Activated CD4-positive, alpha-beta T cell treated with anti-CD3 and anti-CD28 coated beads, Interleukin-2, amount 50 U/mL, for 1 hour (primary cell): ENCODE measurements at places on chromosomes 1 and 21.

- DNase-seq = no peak
Observed at GRCh38 chr1:40076895-40077312, 20.1 kb downstream of the PPT1 start.

- no peak for DNase-seq
Observed at GRCh38 chr1:212629450-212630157, 21.0 kb downstream of the ATF3 start.

- no peak for DNase-seq
Observed at GRCh38 chr1:68384872-68385411, 64.8 kb downstream of the RPE65 start.

- DNase-seq = no peak
Observed at GRCh38 chr1:29673669-29674626, 437.6 kb downstream of the PTPRU start.

DNA sequence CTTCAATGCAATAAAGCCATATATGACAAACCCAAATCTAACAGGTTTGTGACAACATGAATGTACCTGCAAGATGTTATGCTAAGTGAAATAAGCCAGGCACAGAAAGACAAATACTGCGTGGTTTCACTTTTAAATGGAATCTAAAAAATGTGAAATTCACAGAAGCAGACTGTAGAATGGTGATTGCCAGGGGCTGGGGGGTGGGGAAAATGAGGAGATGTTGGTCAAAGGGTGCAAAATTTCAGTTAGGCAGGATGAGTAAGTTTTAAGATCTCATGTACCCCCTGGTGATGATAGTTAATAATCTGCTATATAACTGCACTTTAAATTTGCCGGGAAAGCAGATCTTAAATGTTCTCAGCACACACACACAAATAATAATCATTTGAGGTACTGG lies 160.5 kb downstream of the PTBP2 start:
- no peak for DNase-seq

- DNase-seq = no peak
Observed at GRCh38 chr1:57063406-57064125, 97.8 kb upstream of the C8B start.

DNA sequence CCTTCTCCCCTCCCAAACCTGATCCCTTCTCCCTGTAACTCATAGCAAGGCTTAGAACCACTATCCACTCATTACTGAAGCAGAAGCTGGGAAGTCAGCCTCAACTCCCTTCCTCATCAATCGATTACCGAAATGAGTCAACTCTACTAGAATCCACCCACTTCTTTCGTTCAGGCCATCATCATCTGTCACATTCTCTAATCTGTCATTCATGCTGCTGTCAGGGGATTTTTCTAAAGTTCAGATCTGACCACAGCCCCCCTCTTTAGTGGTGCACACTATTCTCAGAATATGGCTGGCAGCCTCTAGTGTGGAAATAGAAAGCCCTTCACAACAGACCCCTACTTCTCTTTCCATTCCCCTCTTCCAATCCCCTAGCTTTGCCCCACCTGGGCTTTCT lies 5.1 kb downstream of the NT5C1A start:
- no peak for DNase-seq

GRCh38 chr1:53981220-53981619 lies 35.1 kb downstream of the LRRC42 start:
- no peak for DNase-seq

DNA sequence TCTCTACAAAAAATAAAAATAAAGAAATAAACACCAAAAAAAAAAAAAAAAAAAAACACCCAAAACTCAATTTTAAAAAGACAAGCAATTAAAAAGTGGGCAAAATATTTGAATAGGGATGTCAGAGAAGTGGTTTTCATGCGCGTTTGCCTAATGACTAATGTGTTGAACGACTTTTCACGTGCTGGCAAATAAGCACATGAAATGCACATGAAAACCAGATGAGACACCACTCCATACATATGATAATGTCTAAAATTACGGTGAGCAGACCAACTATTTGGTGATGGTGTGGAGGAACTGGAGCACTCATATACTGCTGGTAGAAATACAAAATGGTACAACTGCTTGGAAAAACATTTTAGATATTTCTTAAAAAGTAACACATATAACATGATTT lies 39.4 kb upstream of the UHMK1 start:
- DNase-seq = no peak

GRCh38 chr1:200207711-200208126 lies 180.2 kb downstream of the NR5A2 start:
- no peak for DNase-seq

GRCh38 chr1:55212349-55213150 lies 2.6 kb downstream of the USP24 start:
- DNase-seq = peak; percentile 20
